Stimulated activated CD8-positive, alpha-beta memory T cell treated with anti-CD3 and anti-CD28 coated beads, Interleukin-4, amount 100 ng/mL, for 48 hours (primary cell): ENCODE measurements at places on chromosomes 1 and 21.
A peak's percentile ranks its signal among the peaks of the same experiment; 100 is the strongest.

DNA sequence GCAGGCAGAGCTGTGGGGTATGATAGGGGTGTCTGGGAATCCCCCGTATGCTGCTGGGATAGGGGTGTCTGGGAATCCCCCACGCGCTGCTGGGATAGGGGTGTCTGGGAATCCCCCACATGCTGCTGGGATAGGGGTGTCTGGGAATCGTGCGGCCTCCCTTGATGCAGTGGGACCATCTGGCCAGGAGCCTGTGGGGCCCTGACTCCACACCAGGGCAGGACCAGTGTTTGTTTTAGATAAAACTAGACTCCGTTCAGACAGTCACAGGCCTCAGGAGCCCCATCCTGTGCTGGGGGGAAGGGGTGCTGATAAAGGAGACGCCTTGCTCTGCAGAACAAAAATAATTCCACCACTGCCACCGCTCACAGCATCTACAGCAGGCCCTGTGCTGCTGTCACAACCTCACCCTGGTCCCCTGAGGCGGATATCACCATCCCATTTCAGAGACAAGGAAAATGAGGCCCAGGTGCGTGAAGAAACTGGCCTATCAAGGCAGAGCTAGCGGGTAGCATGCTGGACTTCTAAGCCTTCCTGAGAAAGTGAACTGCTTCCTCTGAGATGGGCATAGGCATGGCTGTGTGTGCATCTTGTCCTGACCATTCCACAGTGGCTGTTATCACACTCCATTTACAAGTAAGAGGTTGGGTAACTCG lies 24.0 kb downstream of the ECE1 start:
- DNase-seq: no peak

DNA sequence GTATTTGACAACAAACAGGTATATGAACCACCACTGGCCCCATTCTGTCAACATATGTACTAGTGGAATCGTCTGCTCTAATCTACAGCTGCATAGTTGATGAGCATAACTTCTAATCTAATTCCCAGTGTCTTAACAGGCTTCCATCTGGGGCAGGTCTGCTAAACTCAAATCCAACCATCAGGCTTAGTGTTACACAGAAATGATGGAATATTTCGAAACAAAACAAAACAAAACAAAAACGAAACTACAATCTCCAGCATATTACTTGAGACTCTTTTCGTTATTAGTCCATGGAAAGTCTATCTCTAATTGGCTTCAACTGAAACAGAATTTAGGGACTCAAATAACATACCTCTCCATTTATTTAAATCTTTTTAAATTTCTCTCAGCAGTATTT lies 37.6 kb downstream of the DIPK1A start:
- no peak for DNase-seq

DNA sequence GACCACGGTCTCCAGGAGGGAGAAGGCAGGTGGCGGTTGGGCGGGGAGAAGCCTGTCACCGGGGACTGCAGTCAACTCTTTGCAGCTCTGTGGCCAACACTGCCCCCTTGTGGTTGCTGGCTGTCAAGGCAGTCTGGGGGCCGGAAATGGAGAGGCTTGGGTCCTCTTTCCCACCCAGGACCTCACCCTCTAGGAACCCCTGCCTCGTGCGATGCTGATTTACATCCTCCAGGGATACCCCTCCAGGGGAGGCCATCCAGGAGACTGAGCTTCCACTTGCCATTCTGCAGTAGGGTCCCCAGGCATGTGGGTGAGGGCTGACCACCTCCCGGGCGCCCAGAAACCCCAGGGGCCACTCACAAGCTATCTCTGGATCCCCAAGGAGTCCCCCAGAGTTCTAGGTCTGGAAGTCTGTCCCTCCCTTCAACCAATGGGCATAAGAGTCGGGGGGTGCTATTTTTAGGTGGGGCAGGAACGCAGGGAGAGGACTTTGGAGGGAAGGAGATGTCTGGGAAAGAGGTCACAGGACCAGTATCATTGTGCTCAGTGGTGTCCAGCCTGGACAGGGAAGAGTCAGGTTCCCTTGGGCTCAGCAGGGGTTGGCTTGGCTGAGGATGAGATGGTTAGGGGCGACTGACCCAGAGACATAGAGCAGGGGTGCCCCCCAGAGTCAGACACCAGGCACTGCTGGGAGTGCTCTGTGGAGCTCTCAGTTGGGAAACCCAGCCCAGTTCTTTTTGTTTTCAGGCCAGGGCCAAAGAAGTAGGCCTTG lies 7.1 kb upstream of the GPR61 start:
- DNase-seq: peak; percentile 97

DNA sequence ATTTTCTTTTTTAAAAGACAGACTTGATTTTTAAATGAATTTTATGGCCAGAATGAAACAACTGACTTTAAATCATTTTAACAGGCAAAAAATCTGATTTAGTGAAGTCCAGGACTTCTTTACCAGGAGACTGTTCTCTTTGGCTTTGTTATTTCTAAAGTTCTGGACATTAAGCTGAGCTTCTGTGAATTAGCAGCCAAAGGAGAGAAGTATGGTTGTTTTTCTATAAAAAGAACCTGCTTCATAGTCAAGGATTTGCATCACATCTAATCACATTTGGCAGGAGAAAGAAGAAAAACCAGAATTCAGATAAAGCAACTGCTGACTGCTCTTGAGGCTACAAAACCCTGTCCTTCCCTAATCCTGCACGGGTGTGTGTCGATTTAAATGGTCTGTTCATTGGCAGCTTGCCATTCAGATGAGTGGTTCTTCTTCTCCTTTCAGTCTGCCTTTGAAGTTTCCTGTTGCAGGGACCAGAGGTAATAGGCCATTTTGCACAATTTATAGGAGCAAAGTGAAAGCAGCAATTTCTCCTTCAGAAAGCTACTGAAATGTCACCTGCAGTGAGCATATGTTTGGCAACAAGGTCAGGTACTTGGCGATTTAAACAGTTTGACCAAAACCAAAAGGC lies 215.4 kb downstream of the OLFM3 start:
- no peak for DNase-seq

GRCh38 chr1:118661769-118662320 lies 326.3 kb downstream of the TBX15 start:
- DNase-seq: no peak

DNA sequence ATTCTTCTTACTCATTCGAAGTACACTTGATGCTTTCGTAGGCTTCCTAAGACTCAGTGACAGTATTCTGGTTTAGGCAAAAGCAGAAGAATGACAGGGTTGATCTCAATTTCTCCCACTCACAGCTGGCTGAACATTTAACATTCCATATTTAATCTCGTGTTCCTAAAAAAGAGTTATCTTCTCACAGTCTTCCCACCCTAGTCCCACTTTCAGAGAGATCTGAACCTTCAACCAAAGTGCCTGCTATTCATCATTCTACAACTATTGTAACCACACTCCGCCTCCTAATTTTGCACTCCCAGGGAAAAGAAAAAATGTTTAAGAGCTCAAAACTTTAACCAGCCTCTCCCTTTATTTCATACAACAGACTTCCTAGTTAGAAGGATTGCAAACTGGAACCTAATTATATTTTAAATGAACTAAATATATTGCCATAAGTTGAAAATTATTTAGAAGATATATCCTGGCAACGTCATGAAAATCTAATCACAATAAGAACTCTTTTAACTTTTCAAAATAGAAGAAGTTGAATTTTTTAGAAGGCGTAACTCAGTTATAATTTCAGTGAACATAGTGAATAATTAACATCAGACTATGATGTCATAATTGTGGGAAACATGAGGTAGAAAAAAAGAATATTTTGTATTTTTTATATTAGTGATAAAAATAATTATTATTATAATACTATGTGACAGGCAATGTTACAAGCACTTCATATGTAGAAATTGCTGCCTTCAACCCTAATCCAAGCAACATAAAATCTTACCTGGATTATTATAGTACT lies 540.9 kb upstream of the ADGRL2 start:
- DNase-seq: no peak

DNA sequence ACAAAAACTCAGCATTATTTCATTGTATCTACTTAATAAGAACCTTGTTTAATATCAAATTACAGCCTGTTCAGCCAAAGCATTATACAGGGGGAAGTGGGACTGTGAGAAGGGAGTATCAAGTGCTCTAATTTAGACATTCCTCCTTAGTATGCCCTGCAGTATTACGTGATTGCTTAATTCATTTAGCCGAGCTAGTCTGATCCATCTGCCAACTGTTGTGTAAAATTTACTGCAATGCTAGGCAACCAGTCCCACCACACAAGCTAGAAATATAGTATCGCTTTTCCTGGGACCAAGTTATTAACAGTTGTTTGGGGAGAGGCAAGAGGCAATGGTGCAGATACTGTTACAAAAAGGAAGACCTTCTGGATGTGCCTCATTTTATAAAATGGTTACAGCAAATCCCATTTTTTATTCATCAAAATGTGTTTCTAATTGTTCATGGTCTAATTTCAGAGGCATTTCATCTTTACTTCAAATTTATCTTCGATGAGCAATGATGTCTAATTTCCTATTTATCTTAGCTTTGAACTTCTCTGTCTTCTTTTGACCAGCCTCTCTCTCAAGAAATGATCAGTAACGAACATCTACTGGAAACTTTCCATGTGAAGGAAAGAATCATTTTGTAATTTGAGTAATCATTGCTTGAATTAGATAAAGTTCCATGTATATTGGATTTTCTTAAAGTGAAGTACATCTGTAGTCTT lies 283.3 kb downstream of the DUSP10 start:
- DNase-seq: no peak

DNA sequence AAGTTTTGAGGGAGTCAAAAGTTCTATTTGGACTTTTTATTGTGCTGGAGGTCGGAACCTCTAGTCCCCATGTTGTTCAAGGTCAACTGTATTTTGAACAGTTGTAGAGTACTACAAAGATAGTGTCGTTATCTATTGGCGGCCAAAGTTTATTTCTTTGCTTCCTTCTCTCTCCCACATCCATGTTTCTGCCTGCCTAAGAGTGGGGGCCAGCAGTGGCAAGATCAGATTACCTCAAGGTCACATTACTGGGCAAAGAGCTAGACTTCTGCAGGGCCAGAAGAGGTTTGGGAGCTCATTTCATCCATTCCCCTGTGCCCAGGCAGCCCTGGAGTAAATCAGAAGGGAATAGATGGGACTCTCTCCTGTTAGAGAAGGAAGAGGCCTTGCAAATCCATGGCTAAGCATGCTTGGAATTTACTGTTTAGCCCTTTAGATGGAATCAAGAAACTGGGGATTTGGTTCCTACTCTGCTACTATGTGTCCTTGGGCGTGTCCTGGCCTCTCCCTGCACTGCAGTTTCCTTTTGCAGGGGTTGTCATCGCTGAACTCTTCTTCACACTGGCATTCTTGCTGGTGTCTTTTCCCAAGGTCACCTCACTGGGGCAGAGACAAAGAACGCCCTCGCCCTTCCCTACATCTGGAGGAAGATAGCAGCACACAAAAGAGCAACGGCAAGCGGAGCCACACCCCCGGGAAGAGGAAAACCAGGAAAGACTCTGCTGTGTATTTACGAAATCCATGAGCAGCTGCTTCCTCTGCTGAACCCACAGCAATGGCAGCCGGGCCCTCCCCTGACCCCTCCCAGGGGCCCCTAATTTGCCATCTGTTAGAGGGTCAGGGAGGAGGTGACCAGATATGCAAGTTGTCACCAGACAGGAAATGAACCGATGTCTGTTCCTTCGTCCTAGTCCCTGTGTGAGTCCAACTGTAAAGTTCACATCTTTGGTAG lies 73.3 kb downstream of the PLPP3 start:
- no peak for DNase-seq

GRCh38 chr1:225517697-225518096 lies 89.9 kb upstream of the LBR start:
- no peak for DNase-seq

DNA sequence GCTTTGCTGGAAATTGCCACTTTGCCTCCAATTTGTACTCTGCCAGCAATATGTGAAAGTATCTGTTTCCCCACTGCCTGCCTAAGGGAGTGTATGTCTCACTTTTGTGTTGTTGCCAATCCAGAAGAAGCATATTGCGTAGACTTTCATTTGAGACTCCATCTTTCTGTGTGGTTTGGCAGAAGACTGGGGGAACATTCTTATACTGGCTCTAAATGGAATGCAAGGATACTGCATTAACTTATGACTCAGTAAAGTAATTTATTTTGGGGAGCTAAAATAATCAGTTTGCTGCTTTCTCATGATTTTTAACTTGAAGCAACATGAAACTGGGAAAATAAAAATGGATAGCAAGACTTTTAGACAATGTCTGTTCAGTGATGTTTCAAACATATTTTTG lies 107.7 kb upstream of the TMPRSS2 start:
- no peak for DNase-seq

- DNase-seq: peak; percentile 80
These were observed 7.5 kb downstream of the MYOC start for GRCh38 chr1:171644805-171645483.

DNA sequence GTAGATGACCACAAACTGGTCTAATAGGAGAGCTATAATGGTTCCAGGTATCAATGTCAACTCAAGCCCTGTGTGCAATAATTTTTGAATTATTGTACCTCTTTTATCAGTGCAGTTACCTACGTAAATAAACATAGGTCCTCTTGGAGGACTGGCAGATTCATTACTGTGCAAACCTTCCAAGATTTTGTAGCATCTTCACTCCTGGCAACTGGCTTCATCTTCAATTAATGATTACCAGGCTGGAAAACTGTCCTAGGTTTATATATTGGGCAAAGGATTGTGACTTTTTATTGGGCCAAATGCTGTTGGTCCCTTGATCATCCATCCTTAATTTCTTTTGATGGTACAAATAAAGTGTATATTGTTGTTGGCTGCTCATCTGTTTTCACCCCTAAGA lies 35.6 kb downstream of the C4BPA start:
- no peak for DNase-seq

DNA sequence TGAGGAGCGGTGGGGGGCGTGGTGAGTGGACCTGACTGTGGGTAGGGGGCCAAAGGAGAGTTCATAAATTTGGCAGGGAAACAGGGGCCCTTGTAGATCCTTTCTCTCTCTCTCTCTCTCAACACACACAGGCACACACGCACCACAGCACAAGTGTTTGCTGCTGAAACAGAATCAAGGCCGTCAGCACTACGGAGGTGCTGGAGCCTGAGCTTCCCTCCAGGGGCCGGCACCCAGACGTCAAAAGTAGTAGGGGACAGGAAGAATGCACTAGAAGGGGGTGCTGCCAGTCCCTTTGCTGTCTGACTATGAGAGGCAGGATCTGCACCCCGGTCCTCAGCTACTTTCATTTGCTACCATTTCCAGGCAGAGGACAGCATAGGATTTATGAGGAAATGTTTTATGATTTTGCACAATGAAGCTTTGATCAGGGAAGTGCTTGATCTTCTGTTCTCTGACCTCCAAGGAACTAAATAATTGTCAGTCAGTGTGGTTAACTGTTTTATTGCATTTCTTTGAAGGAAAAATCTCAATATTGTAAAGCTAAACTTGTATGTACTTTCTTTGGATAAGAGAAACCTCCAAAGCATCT lies 74.3 kb upstream of the FAM3B start:
- DNase-seq: no peak

- DNase-seq: no peak
These were observed 26.4 kb downstream of the CNST start for GRCh38 chr1:246592695-246593094.

DNA sequence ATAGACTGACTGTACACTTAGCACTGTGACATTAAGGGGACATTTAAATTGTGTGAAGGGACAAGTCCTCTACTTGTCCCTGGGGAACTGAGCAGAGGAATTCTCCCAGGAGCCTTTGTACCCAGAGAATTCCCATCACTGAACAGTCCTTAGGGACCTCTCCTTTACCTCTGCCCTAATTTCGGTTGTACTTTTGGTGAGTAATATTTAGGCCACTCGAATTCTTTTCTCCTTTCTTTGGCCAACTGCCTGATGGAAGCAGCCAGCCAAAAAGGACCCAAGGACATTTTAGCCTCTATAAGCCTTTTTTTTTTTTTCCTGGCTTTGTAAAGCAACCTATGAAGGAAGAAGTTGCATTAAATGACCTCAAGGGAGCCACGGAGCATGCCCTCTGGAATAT lies 71.5 kb downstream of the NR5A2 start:
- DNase-seq: no peak

- no peak for DNase-seq
These were observed 25.0 kb downstream of the KRTAP24-1 start for GRCh38 chr21:30257773-30258172.
